Activated naive CD4-positive, alpha-beta T cell (primary cell): ENCODE measurements at places on chromosomes 1 and 21.

GRCh38 chr1:79052829-79053449, 46.4 kb upstream of the ADGRL4 start:
- no peak for DNase-seq

DNA sequence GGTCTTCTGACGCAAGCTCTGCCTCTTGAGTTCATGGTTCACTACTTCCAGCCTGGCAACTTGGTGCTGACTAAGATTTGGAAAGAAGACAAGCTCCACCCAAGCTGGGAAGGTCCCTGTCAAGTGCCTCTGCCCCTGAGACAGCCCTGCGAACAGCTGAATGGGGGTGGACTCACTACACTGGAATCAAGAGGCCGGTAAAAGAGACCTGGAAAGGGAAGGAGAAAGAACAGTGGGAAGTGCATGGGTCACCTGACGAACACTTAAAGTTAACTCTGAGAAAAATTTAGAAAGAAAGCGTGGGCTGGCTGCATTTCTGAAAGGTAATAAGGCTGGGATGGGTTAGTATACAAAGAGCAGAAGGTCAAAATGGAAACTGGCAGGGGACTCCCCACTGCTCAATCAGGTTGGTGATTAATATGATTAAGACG, 26.1 kb upstream of the ZNF496 start:
- DNase-seq = no peak

DNA sequence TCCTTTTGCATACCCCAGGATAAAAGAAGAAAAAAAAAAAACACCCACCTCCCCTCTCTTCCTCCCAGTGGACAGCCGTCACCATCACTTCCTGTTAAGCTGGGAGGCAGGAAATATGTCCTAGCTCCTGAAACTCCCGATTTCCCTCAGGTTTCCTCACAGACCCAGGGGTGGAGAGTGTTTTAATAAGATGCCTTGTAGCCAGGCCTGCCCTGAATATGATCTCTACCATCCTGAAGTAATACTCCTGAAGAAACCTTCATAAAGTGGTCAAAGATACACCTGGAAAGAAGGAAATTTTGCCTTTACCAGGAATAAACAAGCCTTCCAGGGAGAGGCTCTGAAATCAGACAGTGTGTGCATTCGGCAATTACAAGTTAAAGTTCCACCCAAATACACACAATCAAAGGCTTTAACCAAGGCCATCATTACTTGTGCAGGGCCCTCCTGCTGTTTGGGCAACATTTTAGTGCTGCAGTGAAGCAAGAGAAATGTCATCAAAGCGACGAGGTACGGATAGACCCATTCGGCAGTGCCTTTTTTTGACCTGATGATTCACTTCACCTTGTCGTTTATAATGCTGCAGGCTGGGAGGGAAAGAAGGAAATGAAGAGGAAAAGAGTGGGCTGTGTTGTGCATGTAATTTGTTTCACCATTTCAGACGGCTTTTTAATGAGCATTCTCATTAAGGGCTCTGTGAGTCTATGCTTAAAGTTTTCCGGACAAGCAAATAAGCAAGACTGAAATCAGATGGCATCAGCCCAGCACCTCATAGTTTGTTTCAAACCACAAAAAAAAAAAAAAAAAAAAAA, 41.0 kb upstream of the RASAL2 start:
- DNase-seq = no peak

- no peak for DNase-seq
Observed at GRCh38 chr1:21258331-21259134, 31.7 kb downstream of the ECE1 start.

DNA sequence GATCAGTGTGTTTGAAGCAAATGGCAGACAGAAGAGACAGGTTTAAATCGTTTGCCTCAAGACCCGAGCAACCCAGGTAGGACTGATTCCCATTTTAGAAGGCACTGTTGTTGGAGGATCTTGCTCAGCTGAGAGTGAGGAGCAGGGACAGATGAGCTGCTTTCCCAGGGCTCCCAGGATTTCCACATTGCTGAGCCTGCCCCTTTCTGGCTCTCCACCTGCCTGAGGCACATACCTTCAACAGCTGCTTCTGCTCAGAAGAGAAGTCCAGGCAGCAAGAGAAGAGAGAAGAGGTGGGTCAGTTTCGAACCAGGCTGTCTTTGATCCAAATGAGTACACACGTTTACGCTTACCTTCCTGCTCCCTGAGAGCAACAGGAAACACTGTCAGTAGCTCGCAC, 5.7 kb downstream of the TNNT2 start:
- DNase-seq = no peak

GRCh38 chr1:160747717-160748116, 8.7 kb downstream of the SLAMF7 start:
- no peak for DNase-seq

GRCh38 chr21:32256251-32256650, 22.6 kb downstream of the MIS18A start:
- DNase-seq = no peak

DNA sequence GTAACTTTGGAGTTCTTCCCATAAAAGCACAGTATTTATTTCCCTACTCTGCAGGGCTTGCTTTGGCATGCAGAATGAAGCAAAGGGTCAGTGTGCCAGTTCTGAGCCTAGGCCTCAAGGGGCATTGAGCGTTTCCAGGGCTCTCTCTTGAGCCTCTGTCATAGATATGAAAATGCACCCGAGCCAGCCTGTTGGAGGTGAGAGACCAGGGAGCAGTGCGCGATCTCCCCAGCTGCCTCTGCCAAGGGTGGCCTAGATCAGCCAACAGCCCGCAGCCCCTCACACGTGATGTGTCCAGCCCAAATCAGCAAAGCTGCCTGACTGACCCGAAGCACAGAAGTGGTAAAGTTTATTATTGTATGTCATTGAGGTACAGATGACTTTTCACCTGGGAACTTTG, 63.7 kb downstream of the TENT5C start:
- DNase-seq = no peak

DNA sequence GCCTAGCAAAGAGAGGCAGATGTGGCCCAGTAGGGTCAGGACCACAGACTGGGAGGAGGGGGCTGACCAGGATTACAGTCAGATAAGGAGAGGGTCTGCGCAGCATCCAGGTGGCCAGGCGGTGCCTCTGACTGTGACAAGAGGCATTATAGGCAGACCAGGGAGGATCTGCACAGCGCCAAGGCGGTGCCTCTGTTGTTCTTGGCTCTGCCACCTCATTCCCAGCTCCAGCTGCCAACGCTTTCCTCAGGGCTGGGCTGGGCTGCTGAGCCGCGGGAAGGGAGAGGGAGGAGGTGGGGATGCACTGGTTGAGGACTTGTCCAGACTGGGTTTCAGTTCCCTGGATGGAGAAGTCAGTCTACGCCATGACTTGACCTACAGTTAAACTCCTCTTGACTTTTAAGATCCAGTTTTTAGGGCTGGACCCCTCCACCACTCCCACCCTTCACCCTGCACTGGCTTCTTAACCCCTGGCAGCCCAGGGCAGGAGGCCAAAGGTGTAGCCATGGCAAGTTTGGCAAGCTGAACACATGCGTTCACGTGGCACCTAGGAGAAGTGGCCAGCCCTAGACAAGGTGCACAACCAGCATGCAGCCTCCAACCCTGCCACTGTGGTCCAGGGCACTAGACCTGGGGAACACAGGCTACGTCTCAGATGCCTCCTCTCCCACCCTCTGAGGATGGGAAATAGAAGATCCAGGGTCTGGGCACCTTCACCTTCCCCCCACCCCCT, 4.5 kb upstream of the CRABP2 start:
- DNase-seq = no peak

DNA sequence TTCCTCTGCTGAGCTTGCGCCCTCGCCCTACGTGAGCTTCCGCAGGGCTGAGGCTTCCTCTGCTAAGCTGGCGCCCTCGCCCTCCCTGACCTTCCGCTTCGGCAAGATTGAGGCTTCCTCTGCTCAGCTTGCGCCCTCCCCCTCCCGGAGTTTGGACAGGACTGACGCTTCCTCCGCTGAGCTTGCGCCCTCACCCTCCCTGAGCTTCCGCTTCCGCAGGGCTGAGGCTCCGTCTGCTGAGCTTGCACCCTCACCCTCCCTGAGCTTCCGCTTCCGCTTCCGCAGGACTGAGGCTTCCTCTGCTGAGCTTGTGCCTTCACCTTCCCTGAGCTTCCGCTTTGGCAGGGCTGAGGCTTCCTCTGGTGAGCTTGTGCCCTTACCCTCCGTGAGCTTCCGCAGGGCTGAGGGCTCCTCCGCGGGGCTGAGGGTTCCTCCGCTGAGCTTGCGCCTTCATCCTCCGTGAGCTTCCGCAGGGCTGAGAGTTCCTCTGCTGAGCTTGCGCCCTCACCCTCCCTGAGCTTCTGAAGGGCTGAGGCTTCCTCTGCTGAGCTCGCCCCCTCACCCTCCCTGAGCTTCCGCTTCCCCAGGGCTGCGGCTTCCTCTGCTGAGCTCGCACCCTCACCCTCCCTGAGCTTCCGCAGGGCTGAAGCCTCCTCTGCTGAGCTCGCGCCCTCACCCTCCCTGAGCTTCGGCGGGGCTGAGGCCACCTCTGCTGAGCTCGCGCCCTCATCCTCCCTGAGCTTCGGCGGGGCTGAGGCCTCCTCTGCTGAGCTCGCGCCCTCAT, 753.6 kb upstream of the TPTE start:
- DNase-seq = no peak

- DNase-seq = no peak
Observed at GRCh38 chr1:168488138-168488537, 55.7 kb downstream of the XCL2 start.

GRCh38 chr1:51708911-51709760, 92.2 kb downstream of the OSBPL9 start:
- DNase-seq = no peak

- no peak for DNase-seq
Observed at GRCh38 chr1:200929530-200930278, 35.0 kb downstream of the INAVA start.

- DNase-seq = no peak
Observed at GRCh38 chr21:17777072-17777765, 41.9 kb downstream of the C21orf91 start.

DNA sequence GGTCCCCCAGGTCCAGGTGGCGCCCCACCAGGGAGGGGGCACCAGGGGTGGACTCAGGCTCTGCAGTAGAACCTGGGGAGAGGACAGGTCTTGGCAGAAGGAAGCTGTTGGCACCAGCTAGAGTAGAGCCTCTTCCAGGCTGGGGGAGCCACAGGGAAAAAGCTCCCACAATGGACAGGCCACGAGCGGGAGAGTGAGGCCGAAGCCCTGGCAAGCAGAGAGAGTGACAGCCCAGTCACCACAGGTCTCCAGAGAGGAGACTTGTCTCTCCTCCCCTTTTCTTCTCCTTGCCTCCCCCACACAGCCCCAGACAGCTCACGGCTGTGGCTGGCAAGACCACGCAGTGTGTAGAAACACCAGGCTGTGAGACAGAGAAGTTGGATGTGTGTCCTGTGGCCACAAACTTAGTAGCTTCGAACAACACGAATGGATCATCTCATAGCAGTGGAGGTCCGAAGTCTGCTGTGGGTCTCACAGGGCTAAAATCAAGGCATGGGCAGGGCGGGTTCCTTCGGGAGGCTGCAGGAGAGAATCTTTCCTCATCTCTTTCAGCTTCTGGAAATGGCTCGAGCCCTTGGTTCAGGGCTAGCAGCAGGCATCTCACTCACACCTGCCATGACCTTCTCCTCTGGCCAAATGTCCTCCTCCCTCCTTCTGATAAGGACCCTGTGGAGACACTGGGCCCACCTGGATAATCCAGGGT, 3.3 kb downstream of the KRTAP12-4 start:
- DNase-seq = no peak

DNA sequence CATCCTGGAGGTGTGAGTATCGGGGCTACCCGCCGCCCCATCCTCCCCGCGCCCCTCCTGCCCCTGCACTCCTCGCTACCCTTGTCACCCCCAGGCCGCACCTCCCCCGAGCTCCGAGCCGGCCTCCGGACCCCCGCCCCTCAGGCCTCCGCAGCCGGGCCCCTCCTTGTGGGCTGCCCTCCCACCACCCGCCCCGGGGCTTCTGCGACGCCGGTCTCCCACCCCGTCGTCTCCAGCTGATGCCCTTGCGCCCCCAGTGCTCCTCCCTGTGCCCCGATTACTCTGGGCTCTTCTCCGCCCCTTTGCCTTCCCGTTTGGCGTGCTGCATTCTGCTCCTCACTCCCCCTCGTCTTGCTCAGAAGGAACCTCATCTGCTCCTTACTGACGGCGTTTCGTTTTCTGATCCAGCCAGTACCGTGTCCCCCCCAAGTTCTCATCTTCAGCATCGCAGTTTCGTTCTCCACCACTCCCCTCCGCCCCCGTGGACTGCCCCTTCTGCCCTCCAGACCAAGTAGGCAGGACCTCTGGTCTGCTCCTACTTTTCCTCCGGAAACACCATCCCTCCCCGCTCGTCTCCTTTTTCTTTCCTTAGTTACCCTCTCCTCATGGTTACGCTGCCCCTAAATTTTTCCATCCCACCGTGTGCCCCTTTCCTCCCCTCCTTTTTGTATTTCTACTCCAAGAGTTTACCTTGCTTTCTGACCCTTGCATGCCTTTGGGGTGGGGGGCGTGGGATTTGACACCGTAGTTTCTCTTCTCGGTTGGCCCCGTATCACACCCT, 841 bp downstream of the SNX27 start:
- DNase-seq = no peak

DNA sequence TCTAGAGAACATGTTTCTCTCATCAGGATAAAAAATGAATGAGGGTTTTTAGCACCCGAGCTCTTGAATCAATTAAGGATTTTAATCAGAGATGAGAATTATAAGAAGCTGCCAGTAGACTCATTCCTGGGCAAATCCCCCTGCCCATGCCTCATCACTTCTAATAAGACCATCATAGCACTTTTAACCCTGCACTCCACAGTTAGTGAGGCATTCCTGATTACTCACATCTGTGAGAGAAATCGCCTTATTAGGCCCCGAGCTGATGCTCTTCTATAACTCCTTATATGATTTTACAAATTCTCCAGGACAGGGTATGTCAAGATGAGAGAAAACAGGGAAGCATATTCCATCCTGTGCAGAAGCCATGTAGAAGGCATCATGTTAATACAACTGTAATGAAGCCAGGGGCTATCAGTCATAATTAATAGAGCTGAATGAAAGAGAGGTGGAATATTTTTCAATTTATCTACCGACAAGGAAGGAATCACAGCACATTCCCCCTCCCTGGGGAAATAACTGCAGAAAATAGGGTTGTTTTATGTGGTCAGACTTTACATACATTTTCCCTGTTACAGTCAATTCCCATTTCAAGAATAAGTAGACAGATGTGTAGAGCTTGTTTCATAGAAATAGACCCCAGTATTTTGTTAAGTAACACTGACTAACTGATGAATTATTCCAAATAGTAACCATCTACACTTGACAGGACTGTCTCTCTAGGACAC, 272.7 kb downstream of the HHIPL2 start:
- no peak for DNase-seq

- no peak for DNase-seq
Observed at GRCh38 chr1:202280595-202280994, 61.1 kb downstream of the UBE2T start.
